ENCODE measurements at places on chromosomes 4 and X.

DNA sequence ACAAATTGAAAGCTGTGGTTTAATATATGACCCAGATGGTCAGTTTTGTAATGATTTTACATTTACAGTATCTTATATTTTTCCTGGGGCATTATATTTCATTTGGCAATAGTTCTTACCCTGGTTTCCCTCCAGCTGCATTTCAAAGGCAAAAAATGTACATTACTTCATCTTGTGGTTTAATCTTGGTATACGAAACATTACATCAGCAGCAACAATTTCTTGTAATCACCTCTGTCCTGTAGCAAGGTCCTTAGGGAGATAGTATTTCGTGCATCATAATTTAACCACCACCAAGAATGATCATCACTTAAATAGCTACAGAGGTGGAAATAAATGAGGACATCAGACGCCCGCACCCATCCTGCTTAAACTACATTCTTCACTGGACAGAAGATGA lies 48.8 kb downstream of the HS6ST2 start:
- no peak for DNase-seq
- no peak overlapping the region for H3K27ac ChIP-seq
- H3K4me1 ChIP-seq: no peaks in the 10 kb centered on the region
- H3K36me3 ChIP-seq: no peaks in the 10 kb centered on the region

DNA sequence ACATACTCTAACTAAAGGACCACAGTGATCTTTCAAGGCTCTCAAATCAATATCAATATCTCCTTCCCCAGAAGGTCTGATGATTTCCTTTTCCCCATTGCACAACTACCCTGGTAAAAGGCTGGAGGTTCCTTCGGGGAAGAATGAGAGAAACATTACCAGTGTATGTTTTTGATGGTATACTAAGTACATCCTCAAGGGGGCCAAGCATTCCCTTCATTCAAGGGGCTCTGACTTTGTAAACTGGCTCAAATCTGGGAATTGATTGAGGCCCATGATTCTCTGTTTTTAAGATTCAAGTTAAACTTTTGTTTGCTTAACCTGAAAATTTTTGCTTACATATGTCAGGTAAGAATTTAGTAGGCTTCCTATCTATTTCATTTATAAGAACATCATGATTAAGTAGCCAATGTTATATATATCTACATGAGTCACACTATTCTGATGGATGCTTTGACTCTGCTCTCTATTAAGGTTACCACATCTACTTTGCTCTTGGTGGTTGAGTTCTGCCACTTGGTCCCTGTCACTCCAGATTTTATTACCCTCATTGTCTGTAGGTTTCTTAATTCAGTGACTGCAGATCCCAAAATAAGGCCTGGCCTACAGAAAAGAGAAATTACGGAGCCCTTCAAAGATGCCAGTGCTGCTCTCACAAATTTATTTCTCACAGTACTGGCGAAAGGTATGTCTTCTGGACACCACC lies 16.4 kb upstream of the GUCY1B1 start:
- H3K4me1 ChIP-seq: no peaks in the 10 kb centered on the region
- H3K4me3 ChIP-seq: no peak overlapping the region
- H3K36me3 ChIP-seq: no peaks in the 10 kb centered on the region
- no peaks in the 10 kb centered on the region for H3K27me3 ChIP-seq
- no peak for DNase-seq
- H3K27ac ChIP-seq: no peak overlapping the region

DNA sequence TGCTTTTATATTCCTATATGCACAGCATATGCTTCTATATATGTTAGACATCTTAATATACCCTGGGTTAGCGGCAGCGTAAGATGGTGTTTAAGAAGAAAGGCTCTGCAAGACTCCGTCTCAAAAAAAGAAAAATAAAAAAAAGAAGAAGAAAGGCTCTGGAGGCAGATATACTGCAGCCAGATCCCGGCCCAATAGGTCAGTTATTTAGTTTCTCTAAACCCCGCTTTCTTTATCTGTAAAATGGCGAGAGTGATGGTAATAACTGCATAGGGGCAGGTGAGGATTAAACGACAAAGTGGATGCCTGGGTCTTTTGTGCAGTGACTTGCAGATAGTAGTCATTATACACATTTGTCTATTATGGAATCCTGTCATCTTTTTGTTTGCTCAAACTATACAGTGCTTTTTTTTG lies 115.2 kb downstream of the NAA11 start:
- DNase-seq: no peak
- no peaks in the 10 kb centered on the region for H3K27me3 ChIP-seq
- no peaks in the 10 kb centered on the region for H3K36me3 ChIP-seq
- no peak overlapping the region for H3K27ac ChIP-seq

- peaks cover 25% of the 10 kb centered on the region for H3K4me1 ChIP-seq
- no peak overlapping the region for H3K27ac ChIP-seq
- H3K27me3 ChIP-seq: peaks cover 88% of the 10 kb centered on the region
These were observed 2.3 kb upstream of the RGS12 start for GRCh38 chr4:3290476-3290875.

DNA sequence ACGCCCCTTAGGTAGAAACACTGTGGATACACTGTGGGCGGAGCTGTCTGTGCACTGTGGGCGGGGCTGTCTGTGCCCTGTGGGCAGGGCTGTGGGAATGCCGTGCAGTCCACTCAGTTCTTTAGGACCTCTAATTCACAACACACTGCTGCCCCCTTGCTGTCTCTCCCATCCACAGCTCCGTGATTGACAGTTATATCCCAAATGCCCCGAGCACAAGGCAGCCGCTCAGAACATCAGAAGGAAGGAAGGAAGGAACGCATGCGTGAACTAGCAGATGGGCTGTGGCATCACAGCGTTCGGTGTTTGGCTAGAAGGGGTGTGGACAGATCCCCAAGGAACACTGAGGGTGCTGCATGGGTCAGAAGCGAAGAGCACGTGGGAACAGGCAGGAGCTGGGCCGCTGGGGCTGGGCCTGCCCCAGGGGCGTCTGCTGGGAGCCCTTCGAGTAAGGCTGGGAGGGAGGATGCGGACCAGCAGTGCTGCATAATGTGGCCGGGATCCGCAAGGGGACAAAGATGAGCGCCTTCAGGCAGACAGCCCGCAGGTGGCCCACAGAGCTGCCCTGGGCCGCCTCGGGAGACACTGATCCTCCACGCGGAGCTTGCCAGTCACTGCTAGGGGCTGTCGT lies 29.8 kb downstream of the ACOX3 start:
- no peaks in the 10 kb centered on the region for H3K27me3 ChIP-seq
- H3K27ac ChIP-seq: no peak overlapping the region
- peaks cover 22% of the 10 kb centered on the region for H3K4me1 ChIP-seq
- no peak for DNase-seq
- H3K4me3 ChIP-seq: no peak overlapping the region

GRCh38 chr4:47510506-47511143 lies 25.6 kb downstream of the ATP10D start:
- no peak overlapping the region for H3K27ac ChIP-seq
- H3K4me3 ChIP-seq: no peak overlapping the region
- H3K36me3 ChIP-seq: no peaks in the 10 kb centered on the region
- no peaks in the 10 kb centered on the region for H3K4me1 ChIP-seq

DNA sequence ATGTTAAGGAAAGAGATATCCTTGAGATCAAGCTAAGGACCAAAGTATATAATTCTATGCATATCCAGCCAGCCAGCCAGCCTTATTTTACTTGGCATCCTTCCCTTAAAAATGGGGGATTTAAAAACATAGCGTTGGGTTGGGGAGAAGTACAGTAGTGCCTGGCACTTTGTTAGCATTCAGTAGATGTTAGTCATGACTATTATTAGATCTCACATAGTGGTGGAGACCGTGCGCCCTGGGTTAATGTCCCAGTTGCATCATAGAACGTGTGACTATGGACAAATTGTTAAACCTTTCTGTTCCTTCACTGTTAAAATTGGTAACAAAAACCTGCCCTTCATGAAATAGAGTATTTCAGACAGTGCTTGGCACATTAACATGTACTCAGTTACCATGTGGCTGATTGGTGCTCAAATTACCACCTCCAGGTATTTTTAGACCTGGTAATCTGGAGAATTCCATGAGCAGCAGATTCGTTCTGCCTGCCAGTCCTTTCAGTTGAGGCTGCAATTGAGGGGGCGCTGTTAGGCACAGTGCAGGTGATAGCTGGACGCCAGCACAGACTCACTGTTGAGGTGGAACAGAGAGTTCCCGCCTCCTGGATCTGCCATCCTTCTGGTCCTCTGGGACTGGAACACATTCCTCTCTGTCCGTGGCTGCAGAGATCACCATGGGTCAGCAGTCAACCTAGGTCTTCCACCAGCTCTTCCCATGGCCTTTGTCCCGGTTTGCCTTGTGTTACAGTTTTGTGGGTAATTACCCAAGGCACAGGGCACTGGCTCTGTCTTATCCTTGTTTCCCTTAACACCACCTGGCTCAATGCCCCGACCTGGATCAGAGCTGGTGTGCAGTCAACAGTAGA lies 31.7 kb downstream of the RBBP7 start:
- DNase-seq: no peak
- H3K36me3 ChIP-seq: peaks cover 23% of the 10 kb centered on the region
- H3K4me3 ChIP-seq: no peak overlapping the region
- H3K27ac ChIP-seq: peak overlapping the region; percentile 71
- no peaks in the 10 kb centered on the region for H3K27me3 ChIP-seq

- H3K27me3 ChIP-seq: no peaks in the 10 kb centered on the region
- no peak for DNase-seq
- H3K27ac ChIP-seq: no peak overlapping the region
- peaks cover 11% of the 10 kb centered on the region for H3K4me1 ChIP-seq
- peaks cover 32% of the 10 kb centered on the region for H3K36me3 ChIP-seq
- H3K4me3 ChIP-seq: no peak overlapping the region
These were observed 11.0 kb upstream of the MSANTD1 start for GRCh38 chr4:3237712-3238560.

DNA sequence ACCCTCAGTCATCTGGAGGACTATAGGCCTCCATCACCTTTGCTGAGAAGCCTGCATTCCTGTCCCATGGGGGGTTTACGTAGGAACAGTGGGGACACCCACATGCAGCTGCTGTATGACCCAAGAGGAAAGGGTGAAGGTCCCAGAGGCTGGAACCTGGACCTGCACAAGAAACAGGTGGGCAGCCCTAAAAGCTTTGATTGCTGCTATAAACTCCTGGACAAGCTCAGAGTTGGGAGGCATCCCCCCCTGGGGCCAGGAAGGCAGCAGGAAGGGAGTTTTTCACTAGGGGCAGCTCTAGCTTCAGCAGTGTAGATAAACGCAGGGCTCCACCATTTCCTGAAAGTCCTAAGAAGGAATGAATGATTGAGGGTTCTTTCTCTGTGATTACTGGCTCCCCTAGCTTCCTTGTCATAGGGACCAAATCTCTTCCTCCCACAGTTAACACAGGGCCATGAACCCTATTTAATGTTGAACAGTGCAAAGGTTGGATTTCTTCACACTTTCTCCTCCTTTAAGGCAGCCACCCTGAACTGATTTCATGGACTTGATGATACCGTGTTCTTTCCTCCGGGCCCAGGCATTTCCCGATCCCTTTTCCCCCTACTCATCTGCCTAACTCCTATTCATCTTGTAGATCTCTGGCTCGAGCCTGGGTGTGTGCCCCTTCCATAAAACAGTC lies 84.2 kb downstream of the CHRNA9 start:
- no peak overlapping the region for H3K4me3 ChIP-seq
- peaks cover 4% of the 10 kb centered on the region for H3K27me3 ChIP-seq
- peaks cover 16% of the 10 kb centered on the region for H3K4me1 ChIP-seq
- H3K27ac ChIP-seq: no peak overlapping the region
- H3K36me3 ChIP-seq: peaks cover 18% of the 10 kb centered on the region
- DNase-seq: no peak
